Natural killer cell (primary cell): ENCODE measurements at places on chromosomes 4 and X. TPM values are rescaled to one million over a fixed set of nuclear protein-coding genes. Genes with fewer than 3 reads are reported as not detected.
A peak's percentile ranks its signal among the peaks of the same experiment; 100 is the strongest.

PRRG3 gene
- not detected for total RNA-seq

GRCh38 chr4:8198906-8199593 is at the start of gene SH3TC1:
SH3TC1 (plus strand) TSS chr4:8199290; CDS start chr4:8205195, 5,905 bp downstream.
- peak; percentile 71 for DNase-seq
- peak within 1 kb of the TSS; percentile 60 for H3K4me3 ChIP-seq
- peaks cover 56% of the 10 kb centered on the region for H3K4me1 ChIP-seq
- H3K36me3 ChIP-seq = no peaks in the 10 kb centered on the region
- H3K27ac ChIP-seq = peak within 1 kb of the TSS; percentile 66

SMIM31 gene
- not detected for total RNA-seq

- no peak for DNase-seq
- H3K36me3 ChIP-seq = no peaks in the 10 kb centered on the region
- H3K4me3 ChIP-seq = no peak overlapping the region
- H3K4me1 ChIP-seq = no peaks in the 10 kb centered on the region
- no peak overlapping the region for H3K27ac ChIP-seq
Measured at GRCh38 chr4:58136604-58137003, 1026.4 kb upstream of the IGFBP7 start.

DNA sequence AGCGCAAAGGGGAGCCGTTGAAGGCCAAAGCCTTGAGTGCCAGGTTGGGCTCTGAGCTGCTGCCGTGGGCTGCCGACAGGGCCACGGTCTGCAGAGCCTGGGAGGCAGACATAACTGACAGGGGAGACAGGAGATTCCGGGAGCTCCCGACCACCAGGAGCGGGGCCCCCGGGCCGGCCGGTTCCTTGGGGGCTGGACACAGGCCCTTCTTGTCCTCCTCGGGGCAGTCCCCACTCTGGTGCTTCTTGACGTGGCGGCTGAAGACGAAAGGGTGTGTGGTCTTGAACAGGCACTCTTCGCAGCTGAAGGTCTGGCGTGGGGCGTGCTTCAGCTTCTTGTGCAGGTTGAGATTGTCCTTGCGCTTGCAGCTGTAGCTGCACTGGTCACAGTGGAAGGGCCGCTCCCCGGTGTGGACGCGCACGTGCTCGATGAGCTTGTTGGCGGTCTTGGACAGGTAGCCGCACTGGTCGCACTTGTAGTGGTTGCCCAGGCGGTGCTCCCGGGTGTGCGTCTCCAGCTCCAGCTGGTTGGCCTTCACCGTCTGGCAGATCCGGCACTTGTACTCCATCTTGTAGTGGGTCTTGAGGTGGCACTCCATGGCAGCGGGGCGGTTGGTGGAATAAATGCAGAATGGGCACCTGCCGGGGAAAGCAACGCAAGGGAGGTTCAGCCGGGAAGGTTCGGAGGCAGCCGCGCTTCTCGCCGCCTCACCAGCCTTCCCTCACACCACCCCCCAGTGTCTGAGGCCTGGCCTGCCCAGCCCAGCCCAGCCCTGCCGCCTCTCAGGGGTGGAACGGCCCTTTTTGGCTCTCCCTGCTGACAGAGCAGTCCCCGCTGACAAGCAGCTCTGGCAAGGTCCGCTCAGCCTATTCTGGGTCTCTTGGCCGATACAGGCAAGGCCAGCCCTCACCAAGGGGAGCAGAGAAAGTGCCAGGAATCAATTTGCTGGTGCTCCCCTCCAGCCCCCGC is 81.3 kb downstream of the C4orf51 start:
- no peak overlapping the region for H3K4me3 ChIP-seq
- H3K4me1 ChIP-seq = no peaks in the 10 kb centered on the region
- peaks cover 41% of the 10 kb centered on the region for H3K36me3 ChIP-seq
- no peak overlapping the region for H3K27ac ChIP-seq
- DNase-seq = no peak
- no peaks in the 10 kb centered on the region for H3K27me3 ChIP-seq

DNA sequence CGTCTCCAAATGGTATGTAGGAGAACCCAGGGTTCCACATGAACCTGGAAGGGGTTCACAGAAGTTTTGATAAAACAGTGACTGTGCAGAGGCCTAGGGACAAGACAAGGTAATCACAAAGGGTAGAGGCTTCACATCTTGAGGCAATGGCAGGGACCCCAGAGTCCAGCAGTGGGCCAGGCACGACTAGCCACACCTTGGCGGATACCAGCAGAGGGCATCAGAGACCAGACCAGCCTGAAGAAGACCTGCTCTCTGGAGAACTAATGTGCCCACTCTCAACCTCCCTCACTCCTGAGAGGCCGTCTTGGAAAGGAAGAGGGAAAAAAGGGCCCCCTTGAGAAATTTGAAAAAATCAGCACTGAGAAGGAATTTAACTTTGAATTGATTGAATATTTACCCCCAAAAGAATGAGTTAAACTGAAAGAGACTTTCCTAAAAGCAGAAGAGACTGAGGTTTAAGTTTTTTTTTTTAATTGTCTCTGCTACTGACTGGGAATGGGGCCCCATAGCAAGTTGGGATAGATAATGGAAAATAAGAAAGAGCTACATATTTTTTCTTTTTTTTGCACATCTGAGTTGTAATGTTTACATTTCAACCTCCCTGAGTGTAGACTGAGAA is 243.8 kb upstream of the JADE1 start:
- H3K36me3 ChIP-seq = no peaks in the 10 kb centered on the region
- no peak overlapping the region for H3K4me3 ChIP-seq
- DNase-seq = peak; percentile 32

- no peak overlapping the region for H3K27ac ChIP-seq
- H3K36me3 ChIP-seq = no peaks in the 10 kb centered on the region
- peaks cover 18% of the 10 kb centered on the region for H3K4me1 ChIP-seq
Measured at GRCh38 chrX:86016139-86016538, 31.2 kb downstream of the CHM start.

GASK1B gene
- total RNA-seq = 2.0 TPM

DNA sequence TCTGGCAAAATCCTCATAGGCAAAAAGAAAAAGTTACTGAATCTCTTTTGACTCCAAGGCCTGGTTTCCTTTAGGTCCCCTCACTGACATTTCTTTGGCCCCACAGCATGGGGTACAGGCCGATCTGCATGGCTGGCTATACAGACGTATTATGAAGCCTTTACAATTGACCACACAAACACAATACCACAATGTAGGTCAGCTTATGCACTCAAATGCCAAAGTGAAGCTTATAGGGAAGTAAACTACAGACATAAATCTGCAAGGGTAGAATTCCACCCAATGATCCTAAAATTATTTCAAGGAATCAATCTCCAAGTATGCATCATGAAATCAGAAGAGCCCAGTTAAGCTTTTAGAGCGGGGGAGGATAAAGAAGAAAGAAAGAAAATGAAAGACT is 20.7 kb downstream of the STX18 start:
- no peak for DNase-seq
- H3K4me3 ChIP-seq = no peak overlapping the region
- H3K4me1 ChIP-seq = peaks cover 14% of the 10 kb centered on the region
- H3K27ac ChIP-seq = no peak overlapping the region
- no peaks in the 10 kb centered on the region for H3K36me3 ChIP-seq

HTRA3 gene
- total RNA-seq = not detected

TMEM31 gene
- not detected for total RNA-seq

DNA sequence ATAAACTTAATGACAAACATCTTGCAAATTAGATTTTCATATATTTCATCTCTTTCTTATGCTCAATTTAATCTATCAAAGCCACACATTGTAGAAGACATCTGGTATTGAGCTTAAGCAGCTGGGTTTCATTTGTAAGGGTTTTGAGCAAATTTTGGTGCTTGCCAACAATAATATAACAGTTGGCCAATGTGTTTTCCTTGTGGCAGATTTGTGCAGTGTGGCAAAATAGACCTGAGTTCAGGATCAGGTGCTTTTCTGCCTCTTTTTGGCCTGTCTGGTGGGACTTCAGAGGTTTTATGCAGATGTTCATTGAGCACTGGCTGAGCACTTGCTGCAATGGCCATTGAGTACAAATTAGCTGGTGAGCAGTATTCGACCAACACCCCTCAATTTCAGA is 301.9 kb downstream of the BMPR1B start:
- no peaks in the 10 kb centered on the region for H3K27me3 ChIP-seq
- H3K4me3 ChIP-seq = no peak overlapping the region
- no peaks in the 10 kb centered on the region for H3K36me3 ChIP-seq
- no peak overlapping the region for H3K27ac ChIP-seq
- H3K4me1 ChIP-seq = no peaks in the 10 kb centered on the region

MAGEE1 gene
- total RNA-seq = 11.8 TPM
